ENCODE measurements at places on chromosomes 1 and 21.

GRCh38 chr1:235648954-235649367, 623 bp downstream of the GNG4 start:
- peak; percentile 49 for DNase-seq

DNA sequence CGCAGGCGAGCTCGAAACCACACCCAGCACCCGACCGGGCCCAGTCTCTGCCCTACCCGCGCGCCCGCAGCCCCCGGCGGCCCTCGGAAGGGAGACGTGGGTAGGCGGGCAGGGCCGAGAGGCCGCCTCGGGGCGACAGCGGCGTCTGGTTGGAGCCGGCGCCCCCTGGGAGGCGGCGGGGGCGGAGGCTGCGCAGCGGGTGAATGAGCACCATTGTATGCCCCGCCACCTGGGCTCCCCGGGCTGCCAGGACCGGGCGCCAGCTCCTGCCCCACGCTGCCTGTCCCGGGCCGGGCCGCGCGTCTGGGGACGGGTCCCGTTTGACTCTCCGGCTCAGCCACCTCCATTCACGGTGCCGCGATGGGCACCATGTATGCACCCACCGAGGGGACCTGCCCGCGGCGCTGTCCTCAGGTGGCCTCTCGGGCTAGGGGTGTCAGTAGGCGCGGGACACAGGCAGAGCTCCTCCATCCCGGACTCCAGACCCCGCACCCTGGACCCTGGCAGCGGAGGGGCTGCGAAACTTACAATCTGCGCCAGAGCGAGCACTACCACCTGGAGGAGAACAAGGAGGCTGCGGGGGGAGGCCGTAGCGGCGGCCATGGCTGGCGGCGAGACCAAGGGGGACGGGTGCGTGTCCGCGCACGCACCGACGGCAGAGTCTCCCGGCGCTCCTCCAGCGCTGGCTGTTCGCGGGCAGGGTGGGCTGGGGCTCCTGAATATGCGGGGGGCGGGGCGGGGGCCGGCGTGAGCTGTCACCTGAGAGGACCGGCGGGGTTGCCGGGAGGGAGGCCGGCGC, at the start of gene COL9A2:
Gene COL9A2 (minus strand): TSS at position 692 of the 799 bp plus-strand sequence. CDS start 89 bp downstream, at position 603.
- DNase-seq: no peak

DNA sequence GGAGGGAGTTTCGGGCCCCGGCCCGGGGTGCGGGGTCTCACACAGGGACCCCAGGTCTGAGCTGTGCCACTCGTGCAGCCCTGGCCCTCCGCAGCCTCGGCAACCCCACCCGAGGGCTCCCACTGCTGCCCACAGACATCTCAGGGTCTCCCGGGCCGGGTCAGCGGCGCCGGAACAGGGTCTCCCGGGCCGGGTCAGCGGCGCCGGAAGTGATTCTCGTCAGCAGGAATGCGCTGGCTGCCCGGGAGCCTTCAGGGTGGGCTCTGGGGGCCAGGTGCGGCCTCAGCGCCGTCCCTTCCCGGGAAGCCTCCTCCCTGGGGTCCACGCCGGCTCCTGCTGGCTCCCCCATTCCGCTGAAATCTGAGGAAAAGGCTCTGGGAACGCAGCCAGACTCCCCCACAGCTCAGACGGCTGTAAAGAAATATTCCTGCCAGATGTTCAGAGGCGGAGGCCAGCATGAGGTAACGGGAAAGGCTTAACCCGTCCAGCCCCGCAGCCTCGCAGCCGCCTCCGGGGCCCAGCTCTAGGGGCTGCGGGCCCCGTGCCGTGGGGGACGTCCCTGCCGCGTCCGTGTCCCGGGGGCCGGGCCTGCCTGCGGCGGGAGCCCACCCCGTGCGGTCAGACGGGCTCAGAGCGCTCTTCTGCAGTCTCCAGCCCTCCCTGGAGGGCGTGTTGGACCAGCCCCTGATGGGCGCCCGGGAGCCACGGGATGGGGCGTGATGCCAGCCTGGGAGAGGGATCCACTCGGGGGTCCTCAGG, 8.7 kb upstream of the COL6A1 start:
- no peak for DNase-seq

DNA sequence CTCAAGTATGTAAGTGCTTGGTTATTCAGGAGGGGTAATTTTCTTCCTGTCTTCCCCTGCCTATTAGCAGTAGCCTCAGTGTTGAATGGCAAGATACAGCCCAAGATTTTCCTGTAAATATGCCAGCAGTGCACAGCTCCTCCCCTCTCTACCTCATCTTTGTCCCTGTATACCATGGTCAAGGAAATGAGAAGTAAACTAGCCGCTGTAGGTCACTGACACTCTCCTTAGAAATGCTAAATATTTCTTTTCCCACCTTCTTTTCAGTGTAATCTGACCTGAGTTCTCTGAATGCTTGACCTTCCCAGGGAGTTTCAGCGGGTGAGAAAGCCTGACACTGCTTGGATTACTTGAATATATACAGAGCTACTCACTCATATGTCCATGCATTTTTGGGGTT, 84.1 kb upstream of the ZNF326 start:
- peak; percentile 9 for DNase-seq

GRCh38 chr1:40751802-40752201, 31.8 kb upstream of the KCNQ4 start:
- DNase-seq: no peak

- no peak for DNase-seq
These were observed 50.2 kb upstream of the ATP1A1 start for GRCh38 chr1:116322752-116323405.

GRCh38 chr1:215878128-215878527, 311.0 kb downstream of the KCTD3 start:
- DNase-seq: no peak

Measured in HT-29 (cell line).